ENCODE measurements at places on chromosomes 6 and 20.
A peak's percentile ranks its signal among the peaks of the same experiment; 100 is the strongest.

GRCh38 chr6:157690441-157691210 is 132.4 kb upstream of the SNX9 start:
- DNase-seq: no peak

DNA sequence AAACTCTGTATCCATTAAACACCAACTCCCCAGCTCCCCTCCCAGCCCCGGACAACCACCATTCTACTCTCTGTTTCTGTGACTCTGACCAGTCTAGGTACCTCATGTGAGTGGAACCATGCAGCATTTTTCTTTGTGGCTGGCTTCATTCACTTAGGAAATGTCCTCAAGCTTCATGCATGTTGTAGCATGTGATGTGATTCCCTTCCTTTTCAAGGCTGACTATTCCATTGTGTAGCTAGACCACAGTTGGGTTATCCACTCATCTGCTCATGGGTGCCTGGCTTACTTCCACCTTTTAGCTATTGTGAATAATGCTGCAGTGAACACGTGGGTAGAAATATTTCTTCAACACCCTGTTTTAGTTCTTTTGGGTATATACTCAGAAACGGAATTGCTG is 8.8 kb upstream of the BPHL start:
- DNase-seq: no peak

DNA sequence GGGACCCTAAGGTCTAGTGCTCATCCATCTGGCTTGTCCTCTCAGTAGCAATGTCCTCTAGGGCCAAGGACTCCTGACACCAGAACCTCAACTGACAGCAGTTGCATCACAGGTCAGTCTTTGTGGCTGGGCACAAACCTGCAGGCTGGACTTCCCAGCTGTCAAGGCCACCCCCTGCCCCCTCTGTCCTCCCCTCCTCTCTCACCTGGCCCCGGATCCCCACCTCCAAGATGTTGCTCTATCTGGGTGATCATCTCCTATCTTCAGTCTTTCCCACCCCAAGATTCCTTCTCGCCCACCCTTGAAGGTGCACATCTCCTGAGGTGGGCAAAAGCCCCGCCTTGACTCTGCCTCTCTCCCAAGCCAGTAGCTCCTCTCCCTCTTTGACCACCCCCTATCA is 131.8 kb upstream of the SRSF6 start:
- no peak for DNase-seq

DNA sequence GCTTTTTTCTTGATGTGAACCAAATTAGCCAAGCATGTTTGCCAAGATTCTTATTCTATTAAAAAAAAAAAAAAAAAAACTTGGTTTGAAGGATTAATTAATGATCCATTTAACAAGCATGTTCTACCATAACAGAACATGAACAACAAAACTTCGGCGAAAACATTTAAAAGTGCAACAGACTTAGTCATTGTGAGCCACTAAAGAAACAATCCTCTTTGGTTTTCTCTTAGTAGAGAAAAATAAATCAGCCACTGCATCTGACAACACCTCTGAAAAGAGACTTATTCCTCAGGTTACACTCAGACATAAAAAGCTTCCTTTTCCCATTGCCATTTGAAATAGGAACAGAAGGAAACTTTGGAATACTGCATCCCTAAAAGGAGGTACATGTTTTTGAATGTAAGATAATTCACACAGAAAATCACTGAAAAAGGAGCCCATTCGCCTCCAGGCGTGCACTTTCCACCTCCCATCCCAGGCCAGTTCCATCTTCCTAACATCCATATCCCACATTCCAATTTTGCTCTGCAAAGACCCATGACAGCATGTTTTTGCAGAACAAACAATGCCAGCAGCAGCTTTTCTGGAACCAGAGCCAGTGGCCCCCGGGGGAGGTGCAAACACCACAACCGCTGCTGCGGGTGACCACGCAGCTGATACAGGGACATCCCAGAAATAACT is 79.5 kb downstream of the ZMYND8 start:
- no peak for DNase-seq

GRCh38 chr6:51959744-51960383 is 127.5 kb downstream of the PKHD1 start:
- DNase-seq: peak; percentile 4

DNA sequence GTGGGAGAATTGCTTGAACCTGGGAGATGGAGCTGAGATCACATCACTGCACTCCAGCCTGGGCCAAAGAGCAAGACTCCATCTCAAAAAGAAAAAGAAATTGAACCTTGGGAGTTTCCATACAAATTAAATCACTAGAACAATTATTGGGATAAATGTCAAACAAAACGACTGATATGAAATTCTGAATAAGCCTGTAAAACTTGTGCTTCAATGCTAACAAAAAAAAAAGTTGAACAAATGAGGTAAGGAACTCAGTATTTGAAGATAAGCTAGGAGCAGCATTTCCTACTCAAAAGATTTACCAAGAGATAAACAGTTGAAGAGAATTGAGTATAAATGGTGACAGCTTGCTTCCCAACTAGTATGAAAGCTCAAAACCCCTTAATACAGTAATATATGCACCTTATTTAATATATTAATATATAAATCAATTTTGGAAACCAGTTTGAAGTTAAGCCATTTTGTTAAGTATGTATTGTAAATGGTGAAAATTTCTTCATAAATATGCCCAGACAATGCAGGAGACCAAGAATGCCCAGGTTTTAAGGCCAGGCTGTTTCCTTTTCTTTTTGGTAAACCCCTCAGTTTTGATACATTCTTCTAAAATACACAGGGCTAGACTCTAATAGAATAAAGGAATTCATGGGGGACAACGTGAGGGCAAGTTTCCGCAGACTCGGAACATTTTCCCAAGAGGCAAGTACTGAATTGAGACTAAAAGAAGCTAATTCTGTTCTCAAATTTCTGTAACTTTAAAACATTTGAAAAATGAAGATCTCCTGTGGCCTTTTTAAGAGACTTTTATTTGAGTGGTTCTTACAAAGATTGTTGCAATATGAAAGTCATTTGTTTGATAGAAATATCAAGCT is 3.9 kb downstream of the ROMO1 start:
- DNase-seq: no peak

- DNase-seq: no peak
Measured at GRCh38 chr6:31831350-31832215, 4.0 kb downstream of the HSPA1B start.

GRCh38 chr6:111662794-111663593 is 57.3 kb upstream of the TRAF3IP2 start:
- DNase-seq: no peak

DNA sequence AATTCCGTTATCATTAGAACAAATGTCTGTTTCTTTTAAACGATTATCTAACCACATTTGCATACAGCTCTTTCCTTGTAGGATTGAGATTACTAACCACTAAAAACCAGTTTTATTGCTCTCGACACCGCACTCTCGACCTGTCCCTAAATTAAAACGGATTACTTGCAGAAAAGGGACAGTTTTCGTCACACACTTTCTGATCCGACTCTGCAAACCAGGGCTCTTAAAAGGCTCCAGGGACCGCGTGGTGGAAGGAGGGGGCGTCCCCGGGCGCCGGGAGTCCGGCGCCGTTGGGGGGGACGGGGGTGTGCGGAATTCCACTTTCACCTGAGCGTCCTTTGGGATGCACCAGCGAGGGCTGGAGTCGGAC is 731 bp downstream of the MAK start:
- DNase-seq: peak; percentile 8

GRCh38 chr20:58438970-58439808 is 50.2 kb downstream of the VAPB start:
- no peak for DNase-seq

GRCh38 chr6:27550692-27551091 is 77.8 kb upstream of the ZNF184 start:
- no peak for DNase-seq

DNA sequence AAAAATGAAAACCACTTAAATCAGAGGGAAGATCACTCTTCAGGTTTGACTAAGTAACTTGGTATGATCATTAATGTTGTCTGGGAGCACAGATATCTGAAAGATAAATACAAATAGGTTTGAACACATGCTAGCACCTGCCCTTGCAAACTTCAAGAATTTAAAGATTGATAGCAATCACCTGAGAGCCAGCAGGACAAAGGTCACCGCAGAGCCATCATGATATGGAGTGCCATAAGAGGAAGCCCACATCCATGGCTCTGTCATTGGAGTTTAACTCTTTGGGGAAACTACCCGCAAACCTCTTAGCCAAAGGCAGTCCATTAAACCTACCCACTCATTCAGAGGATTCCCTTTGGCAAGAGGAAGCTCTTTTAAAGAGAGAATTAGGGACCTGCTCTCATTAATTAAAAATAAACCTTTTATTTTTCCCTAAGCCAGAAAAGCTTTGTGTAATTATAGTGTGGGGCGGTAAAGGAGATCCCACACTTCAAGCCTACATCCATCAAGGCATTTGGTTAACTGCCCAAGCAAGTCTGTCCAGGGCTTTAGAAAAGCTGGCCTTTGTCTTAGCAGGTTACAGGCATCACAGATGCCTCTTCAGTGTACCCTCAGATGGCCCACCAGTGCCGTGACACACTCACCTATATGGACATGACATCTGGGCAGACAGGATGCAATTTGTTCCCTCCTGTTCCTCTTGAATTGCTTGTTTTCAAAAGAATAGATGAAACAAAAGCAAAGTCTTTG is 73.0 kb downstream of the SASH1 start:
- no peak for DNase-seq

DNA sequence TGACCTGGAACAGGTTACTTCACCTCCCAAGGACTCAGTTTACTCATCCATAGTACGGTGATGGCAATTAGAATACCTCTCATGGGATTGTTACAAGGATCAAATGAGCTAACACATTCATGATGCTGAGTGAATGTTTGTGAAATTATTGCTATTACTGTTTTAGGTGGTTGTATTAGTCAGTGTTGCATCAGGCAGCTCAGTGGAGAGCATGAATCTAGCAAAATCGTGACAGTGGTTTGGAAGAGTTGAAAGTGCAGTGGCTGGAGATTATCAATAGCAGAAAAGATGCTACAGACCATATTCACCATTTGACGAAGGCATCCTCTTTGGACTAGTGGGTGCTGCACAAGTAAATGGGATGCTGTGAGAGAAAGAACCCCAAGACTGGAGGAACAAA is 50.4 kb upstream of the CTNNBL1 start:
- no peak for DNase-seq

All from activated naive CD4-positive, alpha-beta T cell treated with Interleukin-2 at 50 U/mL for 16 hours (primary cell).